ENCODE measurements at places on chromosomes 7 and 10. TPM values are rescaled to one million over a fixed set of nuclear protein-coding genes. Genes with fewer than 3 reads are reported as not detected.

DNA sequence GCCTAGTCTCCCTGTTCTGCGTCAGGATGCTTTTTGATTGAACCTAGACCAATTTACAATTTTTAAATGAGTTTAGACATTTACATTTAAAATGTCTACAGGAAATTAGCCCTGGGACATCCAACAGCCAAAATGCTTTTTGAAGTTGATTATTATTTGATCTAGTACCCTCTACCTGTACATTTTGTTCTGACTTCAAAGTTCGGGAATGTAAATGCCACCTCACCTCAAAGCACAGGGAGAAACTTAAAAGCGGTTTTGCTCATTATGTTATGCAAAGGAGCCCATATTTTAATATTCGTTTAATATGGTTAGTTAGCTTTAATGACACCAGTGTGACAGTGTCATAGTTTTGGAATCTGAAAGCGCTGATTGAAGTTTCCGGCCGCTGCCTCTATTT lies 80.1 kb upstream of the FAM204A start:
- ATAC-seq: no peak

DNA sequence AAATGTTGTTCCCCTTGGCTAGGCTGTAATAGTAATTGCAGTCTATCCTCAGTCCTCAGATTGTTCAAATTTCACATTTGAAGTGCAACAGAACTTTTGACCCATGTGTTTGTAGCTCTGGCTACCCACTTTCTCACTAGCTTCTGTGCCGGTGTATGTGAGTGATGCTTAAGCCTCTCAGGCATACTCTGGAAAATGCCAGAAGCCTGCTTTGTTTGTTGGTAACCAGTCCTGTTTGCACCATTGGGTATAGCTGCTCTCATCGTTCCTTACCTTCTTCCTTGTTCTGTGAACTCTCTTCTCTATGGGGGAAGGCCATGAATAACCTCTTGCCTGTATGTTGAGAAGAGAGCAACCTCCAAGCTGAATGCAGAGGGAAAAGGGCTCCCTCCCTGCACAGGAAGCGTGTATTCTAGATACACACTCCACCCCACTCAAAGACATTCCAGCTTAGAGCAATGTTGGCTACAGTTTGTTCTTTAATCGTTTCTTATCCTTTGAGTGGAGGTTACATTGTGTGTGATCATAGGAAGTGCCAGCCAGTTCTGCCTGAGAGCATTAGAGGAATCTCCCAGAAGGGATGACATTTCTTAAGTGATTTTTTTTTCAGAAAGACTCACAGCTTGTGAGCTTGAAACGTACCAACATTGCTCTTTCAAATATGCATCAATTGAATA lies 40.5 kb downstream of the C1QL3 start:
- no peak for ATAC-seq

DNA sequence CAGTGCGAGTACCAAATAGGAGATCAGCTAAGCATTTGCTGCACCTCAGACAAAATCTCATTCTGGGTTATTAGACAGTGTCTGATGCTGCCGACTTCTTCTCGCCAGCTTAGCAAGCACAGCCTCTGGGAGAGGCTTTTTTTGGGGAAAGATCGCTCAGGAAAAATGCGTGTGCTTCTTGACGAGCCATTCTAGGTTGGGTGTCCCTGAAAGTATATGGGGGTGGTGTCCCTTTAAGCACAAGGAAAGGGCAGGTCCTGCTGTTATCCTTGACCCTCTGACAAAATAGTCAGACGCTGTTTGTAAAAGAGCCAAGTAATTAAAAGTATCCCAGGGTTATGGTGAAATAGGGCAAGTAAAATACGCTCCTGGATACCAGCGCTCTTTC lies 540.1 kb upstream of the FZD8 start:
- no peak for ATAC-seq

The IMMP2L gene
- 8.8 TPM for total RNA-seq

GRCh38 chr10:80829562-80829961 lies 291.9 kb downstream of the SH2D4B start:
- ATAC-seq: peak; percentile 77

The AS3MT gene
- 0.12 TPM for total RNA-seq

GRCh38 chr7:30633223-30633622 lies 38.5 kb downstream of the GARS1 start:
- ATAC-seq: no peak

GRCh38 chr7:138602451-138602850 lies 98.7 kb downstream of the SVOPL start:
- ATAC-seq: no peak

DNA sequence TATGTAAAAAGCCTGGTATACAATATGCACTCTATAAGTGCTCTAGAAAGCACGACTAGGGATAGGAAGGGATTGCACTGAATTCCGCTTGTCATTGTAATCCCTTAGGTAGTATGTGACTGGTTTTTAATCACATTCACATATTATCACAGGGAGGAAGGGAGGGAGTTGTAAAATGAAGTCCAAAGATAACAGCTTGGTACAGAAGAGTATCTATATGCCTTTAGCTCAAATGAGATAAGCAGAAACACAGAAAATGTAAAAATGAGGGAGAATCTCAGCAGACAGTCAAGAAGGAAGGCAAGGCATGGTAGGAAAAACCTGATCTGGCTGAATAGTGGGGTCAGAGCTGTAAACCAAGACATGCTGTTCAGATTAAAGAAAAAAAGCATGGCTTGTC lies 63.4 kb downstream of the ABI1 start:
- ATAC-seq: no peak

DNA sequence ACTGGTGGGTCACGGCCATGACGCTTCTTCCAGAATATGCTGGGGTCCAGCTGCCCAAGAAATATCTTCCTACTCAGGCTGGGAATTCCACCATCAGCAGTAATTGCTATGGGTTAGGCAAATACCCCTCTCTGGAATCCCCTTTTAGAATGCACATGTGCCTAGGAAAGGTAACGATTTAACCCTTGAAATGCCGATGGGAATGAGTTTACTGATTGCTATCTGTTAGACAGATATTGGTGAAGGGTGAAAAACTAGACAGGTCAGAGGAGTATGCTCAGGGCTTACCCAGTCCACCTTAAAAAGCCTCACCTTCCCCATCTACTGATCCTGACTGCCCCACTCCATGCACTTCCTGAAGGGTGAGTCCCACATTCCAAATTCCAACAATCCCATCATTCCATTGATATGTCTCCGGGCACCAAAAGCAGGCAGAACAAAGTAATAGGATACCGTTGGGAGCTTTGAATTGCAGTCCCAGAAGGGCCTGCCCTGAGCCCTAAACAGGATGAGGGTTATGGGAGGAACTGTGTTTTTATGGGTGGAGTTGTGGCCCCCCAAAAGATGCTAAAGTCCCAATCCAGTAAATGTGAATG lies 59.3 kb downstream of the DLG5 start:
- ATAC-seq: no peak

GRCh38 chr10:5679606-5680005 lies 5.0 kb upstream of the TASOR2 start:
- ATAC-seq: no peak

The GIMAP8 gene
- total RNA-seq: 1.6 TPM

GRCh38 chr7:151137076-151137675 lies 30.3 kb downstream of the GBX1 start:
- ATAC-seq: no peak

The TMEM176B gene
- 4.2 TPM for total RNA-seq

GRCh38 chr7:5419539-5420066 lies 4.0 kb downstream of the TNRC18 start:
- no peak for ATAC-seq

DNA sequence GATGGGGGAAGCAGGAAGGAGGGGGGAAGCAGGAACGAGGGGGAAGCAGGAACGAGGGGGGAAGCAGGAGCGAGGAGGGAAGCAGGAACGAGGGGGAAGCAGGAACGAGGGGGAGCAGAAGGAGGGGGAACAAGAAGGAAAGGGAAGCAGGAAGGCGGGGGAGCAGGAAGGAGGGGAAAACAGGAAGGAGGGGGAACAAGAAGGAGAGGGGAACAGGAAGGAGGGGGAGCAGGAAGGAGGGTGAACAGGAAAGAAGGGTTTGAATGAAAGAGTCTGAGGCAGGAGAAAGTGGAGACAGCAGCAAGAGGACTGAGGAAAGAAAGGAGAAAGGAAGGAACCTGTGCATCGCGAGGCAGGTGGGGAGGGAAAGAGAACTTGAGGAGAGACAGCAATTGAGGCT lies 256.6 kb downstream of the PTEN start:
- no peak for ATAC-seq

The MSMB gene
- 0.64 TPM for total RNA-seq

The PON1 gene
- total RNA-seq: not detected

The ARPC1A gene
- 182 TPM for total RNA-seq

GRCh38 chr10:117960345-117960935 lies 86.3 kb downstream of the RAB11FIP2 start:
- ATAC-seq: no peak

DNA sequence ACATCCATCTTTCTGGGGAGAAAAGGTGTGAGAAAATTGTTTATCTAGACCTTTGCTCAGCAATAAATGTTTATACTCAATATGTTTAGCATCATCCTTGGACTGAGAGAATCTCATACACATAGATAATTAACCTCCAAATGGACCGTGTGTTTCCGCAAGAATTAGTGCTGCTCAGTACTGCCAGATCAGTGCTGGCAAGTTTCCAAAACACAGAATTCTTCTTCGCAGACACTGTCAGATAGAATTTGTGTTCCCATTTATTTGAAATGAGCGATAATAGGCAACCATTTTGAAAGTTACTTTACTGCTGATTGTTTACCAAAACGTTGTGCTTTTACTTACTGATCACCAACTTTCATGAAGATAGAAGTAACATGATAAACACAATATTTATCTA lies 33.7 kb downstream of the STAMBPL1 start:
- ATAC-seq: no peak

DNA sequence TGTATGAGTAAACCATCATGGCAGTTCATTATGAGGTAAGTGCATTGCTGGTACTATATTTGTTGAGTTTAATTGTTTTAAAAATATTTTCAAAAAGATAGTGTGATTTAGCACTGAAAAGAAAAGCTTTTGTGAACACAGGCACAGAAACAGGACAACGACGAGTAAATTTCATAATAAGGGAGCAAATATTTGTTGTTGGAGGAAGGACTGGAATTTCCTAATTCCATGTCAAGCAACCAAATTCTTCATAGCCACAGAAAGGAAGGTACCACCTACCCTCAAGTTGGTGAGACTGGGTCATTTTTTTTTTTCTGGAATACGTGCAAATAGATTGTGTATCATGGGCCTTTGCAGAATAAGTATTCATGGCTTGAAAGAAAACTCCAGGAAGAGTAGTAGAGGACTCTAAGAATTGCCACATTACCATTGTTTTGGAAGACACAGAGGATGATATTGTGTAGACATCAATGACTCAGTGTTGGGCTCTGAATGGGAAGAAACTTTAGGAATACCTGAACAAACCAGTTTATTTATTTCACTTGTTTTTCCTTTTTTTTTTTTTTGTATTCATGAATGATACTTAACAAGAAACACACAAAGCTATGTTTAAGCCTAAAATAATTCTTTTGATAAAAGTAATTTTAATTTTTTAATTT lies 7.8 kb downstream of the UBE2D4 start:
- ATAC-seq: no peak

The ZNF804B gene
- total RNA-seq: not detected

- no peak for ATAC-seq
Observed at GRCh38 chr7:112630565-112630964, 149.8 kb downstream of the LSMEM1 start.

DNA sequence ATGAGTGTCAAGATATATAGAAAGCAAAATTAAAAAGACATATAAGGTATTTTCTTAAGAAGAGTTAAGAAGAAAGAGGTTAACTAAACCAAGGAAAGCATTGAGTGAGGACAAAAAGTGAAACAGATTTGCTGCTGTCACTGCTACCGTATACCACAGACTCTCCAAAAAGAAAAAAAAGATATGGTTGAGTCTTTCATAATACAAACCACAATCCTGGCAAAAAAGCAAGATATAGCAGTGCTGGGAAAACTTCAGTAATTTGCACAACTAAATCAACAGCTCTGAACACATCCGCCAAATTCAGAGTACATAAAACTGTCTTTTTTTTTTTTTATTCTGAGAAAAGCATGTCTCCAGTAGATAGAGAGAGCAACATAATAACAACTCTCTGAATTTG lies 114.7 kb downstream of the ETV1 start:
- ATAC-seq: no peak

The ANKRD61 gene
- not detected for total RNA-seq

The PLPP4 gene
- total RNA-seq: not detected

DNA sequence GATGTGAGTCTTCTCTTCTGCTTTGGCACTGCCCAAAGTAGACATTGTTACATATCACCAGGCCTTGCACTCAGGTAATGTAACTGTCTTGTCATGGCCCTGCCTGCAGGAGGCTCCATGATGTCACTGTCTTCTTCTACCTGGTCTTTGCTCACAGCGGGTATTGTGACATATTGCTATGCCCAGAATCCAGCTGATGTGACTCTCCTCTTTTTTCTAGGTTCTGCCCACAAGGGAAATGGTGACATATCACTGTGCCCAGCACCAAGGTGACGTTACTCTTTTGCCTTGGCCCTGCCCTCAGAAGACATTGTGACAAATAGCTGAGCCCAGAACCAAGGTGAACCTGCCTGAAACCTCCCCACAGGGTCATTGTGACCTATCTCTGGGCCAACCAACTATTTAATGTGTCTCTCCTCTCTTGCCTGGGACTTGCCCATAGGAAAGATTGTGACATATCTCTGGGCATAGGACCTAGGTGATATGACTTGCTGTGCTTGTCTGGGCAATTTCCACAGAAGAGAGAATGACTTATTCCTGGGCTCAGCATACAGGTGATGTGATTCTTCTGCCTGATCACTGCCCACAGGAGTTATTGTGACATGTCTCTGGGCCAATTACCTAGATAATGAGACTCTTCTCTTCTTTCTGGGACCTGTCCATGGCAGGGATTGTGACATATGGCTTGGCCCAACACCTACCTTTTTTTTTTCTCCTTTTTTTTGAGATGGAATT lies 26.5 kb upstream of the ZNF107 start:
- peak; percentile 62 for ATAC-seq

The PLAC9 gene
- 5.0 TPM for total RNA-seq
